ENCODE measurements at places on chromosomes 13 and 19.

- peaks cover 13% of the 10 kb centered on the region for H3K4me1 ChIP-seq
- H3K36me3 ChIP-seq, result peaks cover 3% of the 10 kb centered on the region
- no peaks in the 10 kb centered on the region for H3K27me3 ChIP-seq
- no peak overlapping the region for H3K27ac ChIP-seq
- DNase-seq, result no peak
- no peak overlapping the region for H3K4me3 ChIP-seq
Measured at GRCh38 chr19:46371371-46371901, 24.5 kb downstream of the PPP5C start.

DNA sequence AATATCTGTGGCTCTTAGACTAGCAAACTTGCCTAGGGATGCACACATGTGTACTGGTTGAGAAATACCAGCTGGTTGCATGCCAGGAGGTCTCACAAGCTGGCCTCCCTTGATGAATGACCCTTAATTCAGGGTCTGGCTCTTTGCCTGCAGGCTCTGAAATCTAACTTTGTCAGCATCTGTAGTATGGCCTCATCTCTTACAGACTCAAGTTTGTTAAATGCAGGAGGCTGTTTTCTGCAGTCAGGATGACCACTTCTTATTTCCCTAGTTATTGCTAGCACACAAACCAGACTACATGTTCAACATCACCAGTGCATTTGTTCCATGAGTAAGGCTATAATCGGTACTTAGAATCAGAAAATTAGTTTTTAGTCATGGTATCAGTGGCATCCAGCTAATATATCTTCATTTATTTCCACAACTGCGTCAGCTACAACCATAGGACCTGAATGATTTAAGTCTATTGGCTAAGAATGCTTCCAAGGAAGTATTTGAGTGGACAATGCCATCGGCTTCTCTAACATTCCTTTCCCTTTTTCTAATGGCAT lies 23.3 kb upstream of the POSTN start:
- H3K4me1 ChIP-seq, result no peaks in the 10 kb centered on the region
- DNase-seq, result no peak

DNA sequence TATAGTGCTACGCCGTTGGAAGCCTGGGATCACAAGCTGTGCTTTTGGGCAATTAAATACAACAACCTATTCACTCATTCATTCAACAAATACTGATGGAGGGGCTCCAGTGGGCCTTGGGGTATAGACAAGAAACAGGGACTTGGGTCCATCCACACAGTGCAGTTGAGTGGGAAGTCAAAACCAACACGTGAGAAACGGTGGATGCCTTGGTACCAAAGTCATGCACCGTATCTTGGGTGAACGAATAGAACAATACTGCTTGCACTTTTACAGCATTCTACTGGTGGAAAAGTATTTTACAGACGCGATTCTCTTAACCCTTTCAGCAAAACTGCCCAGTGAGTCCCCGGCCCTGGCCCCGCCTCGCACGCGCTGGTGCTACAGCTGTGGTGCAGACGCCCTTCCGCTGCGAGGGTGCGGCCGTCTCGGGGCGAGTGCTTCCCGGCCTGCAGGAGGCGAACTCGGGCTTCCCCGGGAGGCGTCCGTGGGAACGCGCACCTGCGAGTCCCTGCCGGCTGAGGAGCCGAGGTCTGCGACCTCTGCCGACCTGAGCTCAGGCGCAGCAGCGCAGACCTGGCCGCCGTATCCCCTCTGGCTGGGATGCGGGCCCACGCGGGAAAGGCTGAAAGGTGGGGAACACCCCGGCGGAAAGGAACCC lies 8.3 kb downstream of the TNFRSF19 start:
- H3K27ac ChIP-seq, result no peak overlapping the region
- peak; percentile 33 for DNase-seq
- H3K27me3 ChIP-seq, result peaks cover 7% of the 10 kb centered on the region
- peak overlapping the region; percentile 86 for H3K4me3 ChIP-seq
- H3K36me3 ChIP-seq, result no peaks in the 10 kb centered on the region

GRCh38 chr13:86729206-86729605 lies 930.0 kb upstream of the SLITRK6 start:
- no peak overlapping the region for H3K27ac ChIP-seq
- no peaks in the 10 kb centered on the region for H3K4me1 ChIP-seq
- no peak for DNase-seq
- H3K4me3 ChIP-seq, result no peak overlapping the region
- H3K27me3 ChIP-seq, result no peaks in the 10 kb centered on the region

DNA sequence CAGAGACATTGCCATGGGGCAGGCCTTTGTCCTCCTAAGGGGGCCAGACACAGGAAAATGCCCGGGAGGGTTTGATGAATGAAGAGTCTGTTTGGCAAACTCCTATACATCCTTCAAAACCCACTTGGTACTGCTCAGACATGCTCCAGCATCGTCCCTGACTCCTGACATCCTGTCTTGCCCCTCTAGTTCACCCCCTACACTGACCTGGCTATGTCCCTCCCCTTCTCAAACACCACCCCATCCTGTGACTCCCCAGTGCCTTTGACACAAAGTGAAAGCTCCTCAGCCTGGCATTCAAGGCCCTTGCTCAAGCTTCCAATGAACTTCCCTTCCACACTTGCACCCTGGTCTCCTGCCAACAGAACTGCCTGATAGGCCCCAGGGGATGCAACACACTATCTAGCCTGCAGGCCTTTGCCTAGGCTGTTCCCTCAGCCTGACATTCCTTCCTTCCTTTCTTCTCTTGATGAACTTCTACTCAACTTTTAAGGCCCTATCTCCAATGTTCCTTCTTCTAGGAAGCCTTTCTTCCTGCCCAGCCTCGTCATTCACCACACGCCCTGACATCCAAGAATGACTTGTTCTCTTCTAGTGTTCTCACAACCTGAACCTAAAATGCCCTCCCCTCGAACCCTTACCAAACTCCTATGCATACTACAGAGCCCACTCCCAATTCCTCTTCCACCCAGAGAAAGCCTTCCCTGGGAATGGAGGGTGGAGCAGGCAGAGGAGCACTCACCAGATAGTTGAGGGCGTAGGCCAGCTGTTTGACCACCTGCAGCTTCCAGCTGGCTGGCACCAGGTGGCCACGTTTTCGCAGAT lies 12.4 kb downstream of the JAK3 start:
- no peaks in the 10 kb centered on the region for H3K36me3 ChIP-seq
- no peak overlapping the region for H3K27ac ChIP-seq
- DNase-seq, result no peak
- no peaks in the 10 kb centered on the region for H3K27me3 ChIP-seq

DNA sequence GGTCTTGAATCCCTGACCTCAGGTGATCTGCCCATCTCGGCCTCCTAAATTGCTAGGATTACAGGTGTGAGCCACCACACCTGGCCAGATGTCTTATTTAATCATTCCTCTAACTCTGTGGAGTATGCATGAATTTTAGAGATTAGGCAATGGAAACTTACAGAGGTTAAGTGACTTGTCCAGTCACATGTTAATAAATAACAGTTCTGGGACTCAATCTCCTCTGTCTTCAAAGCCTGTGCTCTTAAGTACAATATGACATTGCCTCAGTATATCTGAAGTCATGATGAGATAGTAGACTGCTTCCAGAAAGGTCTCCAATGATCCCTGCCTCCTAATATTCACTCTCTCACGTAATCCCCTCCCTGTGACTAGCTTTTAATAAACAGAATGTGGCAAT lies 72.9 kb upstream of the TDRD3 start:
- H3K27ac ChIP-seq, result no peak overlapping the region
- no peaks in the 10 kb centered on the region for H3K27me3 ChIP-seq
- H3K4me3 ChIP-seq, result no peak overlapping the region
- H3K4me1 ChIP-seq, result no peaks in the 10 kb centered on the region

- no peak for DNase-seq
- no peak overlapping the region for H3K4me3 ChIP-seq
- no peaks in the 10 kb centered on the region for H3K36me3 ChIP-seq
- H3K27ac ChIP-seq, result no peak overlapping the region
- H3K27me3 ChIP-seq, result no peaks in the 10 kb centered on the region
Measured at GRCh38 chr19:2171349-2172145, 7.8 kb downstream of the DOT1L start.

GRCh38 chr13:46388846-46389245 lies 1.8 kb upstream of the RUBCNL start:
- peaks cover 11% of the 10 kb centered on the region for H3K27me3 ChIP-seq
- no peak overlapping the region for H3K27ac ChIP-seq
- no peak for DNase-seq
- no peak overlapping the region for H3K4me3 ChIP-seq
- H3K36me3 ChIP-seq, result no peaks in the 10 kb centered on the region
- peaks cover 5% of the 10 kb centered on the region for H3K4me1 ChIP-seq

- H3K27ac ChIP-seq, result no peak overlapping the region
- H3K36me3 ChIP-seq, result no peaks in the 10 kb centered on the region
- H3K4me1 ChIP-seq, result no peaks in the 10 kb centered on the region
- no peak overlapping the region for H3K4me3 ChIP-seq
- H3K27me3 ChIP-seq, result no peaks in the 10 kb centered on the region
Measured at GRCh38 chr13:82879921-82880320, 1002.4 kb downstream of the SLITRK1 start.

DNA sequence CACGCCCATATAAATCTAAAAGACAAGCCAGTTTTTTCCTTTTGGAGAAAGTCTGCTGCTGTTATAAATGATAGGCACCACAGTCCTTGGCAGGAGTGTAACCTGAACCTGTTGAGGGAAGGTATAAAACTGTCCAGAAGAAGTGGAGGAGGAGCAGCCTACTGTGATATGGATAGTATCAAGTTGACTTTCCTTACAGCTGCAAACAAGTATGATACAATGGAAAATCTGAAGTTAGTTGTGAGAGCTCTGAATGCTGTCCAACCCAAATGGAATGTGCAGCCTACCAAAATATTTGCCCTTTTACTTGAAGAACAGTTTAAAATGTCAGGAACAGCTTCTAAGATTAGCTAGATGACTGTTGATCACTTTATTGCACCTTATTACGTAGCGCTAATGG lies 399.6 kb downstream of the FGF14 start:
- DNase-seq, result no peak
- H3K27ac ChIP-seq, result no peak overlapping the region
- H3K4me1 ChIP-seq, result no peaks in the 10 kb centered on the region
- H3K36me3 ChIP-seq, result no peaks in the 10 kb centered on the region

- peaks cover 2% of the 10 kb centered on the region for H3K4me1 ChIP-seq
- DNase-seq, result no peak
- no peaks in the 10 kb centered on the region for H3K27me3 ChIP-seq
Measured at GRCh38 chr19:16363133-16363851, 38.7 kb downstream of the KLF2 start.

DNA sequence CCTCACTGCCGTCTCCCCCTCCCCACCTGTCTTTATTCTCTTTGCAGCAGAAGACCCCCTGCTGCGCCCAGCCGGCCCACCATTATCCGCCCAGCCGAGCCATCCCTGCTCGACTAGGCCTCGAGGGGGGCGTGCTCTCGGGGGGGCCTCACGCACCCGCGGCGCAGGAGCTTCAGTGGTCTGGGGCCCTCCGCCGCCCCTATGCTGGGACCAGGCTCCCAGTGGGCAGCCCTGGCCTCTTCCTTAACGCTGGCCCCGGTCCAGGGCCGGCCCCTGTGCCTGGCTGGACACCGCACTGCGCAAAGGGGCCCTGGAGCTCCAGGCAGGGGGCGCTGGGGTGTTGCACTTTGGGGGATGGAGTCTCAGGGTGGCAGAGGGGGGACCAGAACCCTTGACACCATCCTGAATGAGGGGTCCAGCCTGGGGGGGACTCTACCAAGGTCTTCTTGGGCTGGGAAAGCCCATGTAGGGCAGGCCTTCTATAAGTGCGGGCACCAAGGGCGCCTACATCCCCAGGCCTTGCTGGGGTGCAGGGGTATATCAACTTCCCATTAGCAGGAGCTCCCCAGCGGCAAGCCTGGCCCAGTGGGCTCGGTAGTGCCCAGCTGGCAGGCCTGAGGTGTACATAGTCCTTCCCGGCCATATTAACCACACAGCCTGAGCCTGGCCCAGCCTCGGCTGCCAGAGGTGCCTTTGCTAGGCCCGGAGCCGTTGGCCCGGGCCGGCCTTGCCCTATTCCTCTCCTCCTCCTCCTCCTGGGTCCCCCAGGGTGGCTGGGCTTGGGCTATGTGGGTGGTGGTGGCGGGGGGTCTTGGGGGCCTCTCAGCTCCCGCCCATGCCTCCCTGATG lies 4.9 kb downstream of the TMED1 start:
- peaks cover 13% of the 10 kb centered on the region for H3K36me3 ChIP-seq
- H3K4me3 ChIP-seq, result no peak overlapping the region
- DNase-seq, result no peak
- no peaks in the 10 kb centered on the region for H3K27me3 ChIP-seq

GRCh38 chr19:11324748-11325389 lies 14.6 kb downstream of the RAB3D start:
- H3K4me1 ChIP-seq, result no peaks in the 10 kb centered on the region
- no peak overlapping the region for H3K4me3 ChIP-seq
- no peak for DNase-seq
- no peak overlapping the region for H3K27ac ChIP-seq
- no peaks in the 10 kb centered on the region for H3K36me3 ChIP-seq

DNA sequence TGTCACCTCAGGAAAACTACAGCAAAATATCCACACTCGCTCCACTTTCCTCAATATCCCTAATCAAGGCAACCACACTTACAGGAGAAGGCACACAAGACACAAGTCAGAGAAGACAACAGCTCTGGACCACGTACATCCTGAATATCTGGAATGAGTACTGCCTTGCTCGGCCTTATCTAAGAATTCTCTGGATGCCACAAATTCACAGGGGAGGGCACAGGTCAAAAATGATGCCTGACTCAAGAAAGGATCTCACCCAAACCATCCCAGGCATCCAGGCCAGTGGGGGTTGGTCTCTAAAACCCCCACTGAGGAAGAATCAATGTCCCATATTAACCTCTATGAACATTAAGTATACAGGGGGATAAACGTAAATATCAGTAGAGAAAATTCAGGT lies 29.9 kb downstream of the ATP7B start:
- H3K4me1 ChIP-seq, result no peaks in the 10 kb centered on the region
- H3K4me3 ChIP-seq, result no peak overlapping the region
- DNase-seq, result no peak
- H3K27me3 ChIP-seq, result no peaks in the 10 kb centered on the region

DNA sequence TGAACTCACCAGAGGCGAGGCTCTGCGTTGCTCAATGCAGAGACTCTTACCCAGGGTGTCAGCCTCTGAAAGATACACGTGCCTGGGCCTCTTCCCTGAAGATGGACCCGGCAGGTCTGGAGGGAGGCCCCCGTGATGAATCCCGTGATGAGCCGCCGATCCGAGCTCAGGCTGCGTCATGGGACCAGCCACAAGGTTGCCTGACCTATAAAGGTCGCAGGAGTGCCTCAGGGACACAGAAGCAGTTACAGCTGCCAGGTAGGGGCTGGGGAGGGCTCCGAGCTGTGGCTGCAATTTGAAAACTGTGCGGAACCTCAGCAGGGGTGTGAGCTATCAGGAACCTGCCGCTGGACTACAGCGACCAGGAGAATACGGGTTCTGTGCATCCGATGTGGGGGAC lies 10.5 kb upstream of the ATP11A start:
- peaks cover 3% of the 10 kb centered on the region for H3K4me1 ChIP-seq
- H3K36me3 ChIP-seq, result no peaks in the 10 kb centered on the region
- H3K27ac ChIP-seq, result no peak overlapping the region
- no peak for DNase-seq
- H3K4me3 ChIP-seq, result no peak overlapping the region
